Kasumi-1 (cell line): ENCODE measurements at places on chromosomes 12 and 14.

- DNase-seq, result no peak
These were observed 109.5 kb downstream of the ZFP36L1 start for GRCh38 chr14:68683326-68683725.

GRCh38 chr14:20624495-20625070 is 16.9 kb downstream of the OR6S1 start:
- DNase-seq, result no peak

DNA sequence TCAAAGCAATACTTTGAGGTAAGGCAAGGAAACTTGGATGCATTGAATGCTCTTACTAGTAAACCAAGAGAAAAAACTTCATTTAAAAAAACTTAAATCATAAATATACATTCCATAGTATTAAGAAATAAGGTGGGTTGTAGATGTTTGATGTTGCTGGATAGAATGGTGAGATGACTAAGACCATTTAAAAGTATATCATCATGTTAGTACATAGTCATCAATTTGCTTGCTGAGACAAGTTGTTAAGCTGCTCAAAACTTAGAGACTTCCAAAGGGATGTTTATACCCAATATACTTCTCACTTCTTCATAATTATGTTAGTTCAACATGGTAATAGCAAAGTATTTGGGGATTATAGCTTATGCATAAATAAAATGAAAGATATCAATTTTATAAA is 675.5 kb upstream of the MGAT4C start:
- no peak for DNase-seq

DNA sequence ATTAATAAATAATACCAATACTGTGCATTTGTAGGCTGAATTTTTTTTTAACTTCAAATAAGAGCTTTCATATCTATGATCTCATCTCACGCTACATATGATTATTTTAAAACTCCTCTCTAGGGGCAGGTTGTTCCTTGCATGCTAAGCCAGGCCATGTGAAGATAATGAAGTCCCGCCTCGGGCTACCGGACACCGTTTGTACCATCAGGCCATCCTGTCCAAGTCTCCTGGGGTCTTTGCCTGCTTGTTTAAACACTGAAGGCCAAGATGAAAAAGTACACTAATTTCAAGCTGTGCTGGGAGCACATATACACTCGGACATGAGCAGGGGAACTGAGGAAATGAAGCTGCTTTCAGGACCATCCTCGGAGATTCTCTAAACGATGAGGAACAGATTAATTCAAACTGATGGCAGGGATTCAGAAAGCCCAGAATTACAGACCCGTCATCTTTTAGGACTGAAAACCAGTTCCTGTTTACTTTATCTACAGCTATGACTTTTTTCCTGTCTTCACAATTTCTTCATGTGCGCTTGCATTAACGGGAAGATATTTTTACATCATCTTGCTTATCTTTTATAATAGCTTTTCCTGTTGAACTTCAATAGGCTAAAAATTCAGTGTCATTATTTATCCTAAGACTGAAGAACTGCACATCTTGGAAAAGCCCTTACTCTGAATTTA is 6.3 kb upstream of the ABHD12B start:
- DNase-seq, result no peak

DNA sequence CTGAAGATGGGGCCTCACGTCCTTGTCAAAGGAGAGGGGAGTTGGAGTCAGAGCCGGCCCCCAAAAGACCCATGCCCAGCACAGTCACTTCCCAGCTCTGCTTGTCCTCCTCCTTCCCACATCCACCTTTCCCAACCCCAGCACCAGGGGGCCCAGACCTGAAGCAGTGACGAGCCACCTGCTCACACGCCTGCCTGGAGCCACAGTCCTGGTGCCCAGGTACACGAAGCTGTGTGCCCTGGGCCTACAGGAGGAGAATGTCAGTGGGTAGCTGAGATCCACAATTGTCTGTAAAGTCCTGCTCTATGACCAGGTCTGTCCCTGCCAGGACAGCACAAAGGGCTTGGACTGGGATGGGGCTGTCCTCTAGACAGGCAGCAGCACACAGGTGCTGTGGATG is 126.8 kb upstream of the PZP start:
- no peak for DNase-seq

- DNase-seq, result no peak
These were observed 3.9 kb downstream of the HOXC13 start for GRCh38 chr12:53942467-53942997.

- DNase-seq, result no peak
These were observed 60.7 kb upstream of the STK38L start for GRCh38 chr12:27183342-27183741.

- DNase-seq, result no peak
These were observed 292.0 kb downstream of the FBXL14 start for GRCh38 chr12:1302201-1302870.

- DNase-seq, result no peak
These were observed 38.5 kb downstream of the SPTB start for GRCh38 chr14:64841121-64841651.
